ENCODE measurements at places on chromosomes 2 and 18. TPM values are rescaled to one million over a fixed set of nuclear protein-coding genes. Genes with fewer than 3 reads are reported as not detected.

The VPS54 gene
- 10.7 TPM for total RNA-seq

- H3K27ac ChIP-seq, result no peak overlapping the region
- H3K4me3 ChIP-seq, result no peak overlapping the region
- no peak for DNase-seq
- H3K36me3 ChIP-seq, result no peaks in the 10 kb centered on the region
Observed at GRCh38 chr2:223591596-223591995, 10.6 kb downstream of the SCG2 start.

DNA sequence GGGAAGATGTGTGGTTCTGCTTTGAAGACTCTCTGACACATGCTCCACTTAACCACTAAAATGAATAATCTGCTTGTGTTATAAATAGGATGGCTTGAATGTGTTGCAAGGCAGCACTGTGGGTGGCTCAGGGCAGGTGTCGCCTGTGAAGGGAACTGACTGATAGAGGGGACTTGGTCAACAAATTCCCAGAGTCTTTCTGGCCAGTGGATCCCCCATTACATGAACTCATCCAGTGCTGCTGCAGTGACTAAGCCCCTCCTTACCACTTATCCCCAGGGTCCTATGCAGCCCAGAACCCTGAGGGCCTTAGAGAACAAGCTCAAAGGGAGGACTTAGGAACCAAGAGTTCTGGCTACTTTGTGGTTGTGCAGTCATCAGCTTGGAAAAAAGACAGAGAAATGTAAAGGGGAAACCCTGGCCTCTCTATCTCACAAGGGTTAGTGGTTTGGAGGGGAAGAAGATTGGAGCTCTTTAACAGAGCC, 226.2 kb upstream of the TNP1 start:
- no peaks in the 10 kb centered on the region for H3K27me3 ChIP-seq
- no peak overlapping the region for H3K4me3 ChIP-seq
- no peak for DNase-seq
- H3K27ac ChIP-seq, result no peak overlapping the region
- H3K36me3 ChIP-seq, result no peaks in the 10 kb centered on the region
- H3K4me1 ChIP-seq, result no peaks in the 10 kb centered on the region

DNA sequence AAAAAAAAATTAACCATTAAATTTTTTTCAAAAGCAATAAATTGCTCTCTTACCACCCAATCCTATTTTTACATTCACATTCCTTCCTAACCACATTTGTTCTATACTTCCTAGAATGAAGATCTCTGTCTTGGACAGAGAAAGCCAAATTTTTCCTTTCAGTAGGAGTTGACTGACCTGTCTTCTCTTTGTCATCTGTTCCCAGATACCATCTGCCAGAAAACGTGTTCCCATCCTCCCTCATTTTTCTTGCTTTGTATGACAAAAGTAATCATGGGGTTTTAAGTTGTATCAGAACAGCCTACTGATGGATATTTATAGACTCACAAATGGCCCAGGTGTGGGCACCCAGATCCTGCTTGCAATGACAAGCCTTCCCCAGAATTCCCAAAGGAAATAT, 182.1 kb downstream of the CYP26B1 start:
- H3K27me3 ChIP-seq, result no peaks in the 10 kb centered on the region
- H3K36me3 ChIP-seq, result no peaks in the 10 kb centered on the region
- DNase-seq, result no peak
- no peak overlapping the region for H3K27ac ChIP-seq
- H3K4me3 ChIP-seq, result no peak overlapping the region
- no peaks in the 10 kb centered on the region for H3K4me1 ChIP-seq

DNA sequence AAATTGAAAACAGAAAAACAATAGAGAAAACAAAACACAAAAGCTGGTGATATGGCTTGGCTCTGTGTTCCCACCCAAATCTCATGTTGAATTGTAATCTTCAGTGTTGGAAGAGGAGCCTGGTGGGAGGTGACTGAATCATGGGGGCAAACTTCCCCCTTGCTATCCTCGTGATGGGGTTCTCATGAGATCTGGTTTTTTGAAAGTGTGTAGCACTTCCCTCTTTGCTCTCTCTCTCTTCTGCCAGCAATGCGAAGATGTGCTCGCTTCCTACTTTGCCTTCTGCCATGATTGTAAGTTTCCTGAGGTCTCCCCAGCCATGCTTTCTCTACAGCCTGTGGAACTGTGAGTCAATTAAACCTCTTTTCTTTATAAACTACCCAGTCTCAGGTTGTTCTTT, 112.3 kb upstream of the UXS1 start:
- H3K4me1 ChIP-seq, result no peaks in the 10 kb centered on the region
- no peak overlapping the region for H3K27ac ChIP-seq
- no peaks in the 10 kb centered on the region for H3K36me3 ChIP-seq
- DNase-seq, result no peak
- no peak overlapping the region for H3K4me3 ChIP-seq
- no peaks in the 10 kb centered on the region for H3K27me3 ChIP-seq

GRCh38 chr18:23340661-23341060, 112.4 kb upstream of the RIOK3 start:
- no peaks in the 10 kb centered on the region for H3K27me3 ChIP-seq
- no peak overlapping the region for H3K27ac ChIP-seq
- no peaks in the 10 kb centered on the region for H3K4me1 ChIP-seq
- no peak overlapping the region for H3K4me3 ChIP-seq

- no peak overlapping the region for H3K27ac ChIP-seq
- H3K36me3 ChIP-seq, result no peaks in the 10 kb centered on the region
- no peaks in the 10 kb centered on the region for H3K4me1 ChIP-seq
- no peak overlapping the region for H3K4me3 ChIP-seq
- DNase-seq, result no peak
Observed at GRCh38 chr2:167253025-167253424, 364.7 kb downstream of the XIRP2 start.

DNA sequence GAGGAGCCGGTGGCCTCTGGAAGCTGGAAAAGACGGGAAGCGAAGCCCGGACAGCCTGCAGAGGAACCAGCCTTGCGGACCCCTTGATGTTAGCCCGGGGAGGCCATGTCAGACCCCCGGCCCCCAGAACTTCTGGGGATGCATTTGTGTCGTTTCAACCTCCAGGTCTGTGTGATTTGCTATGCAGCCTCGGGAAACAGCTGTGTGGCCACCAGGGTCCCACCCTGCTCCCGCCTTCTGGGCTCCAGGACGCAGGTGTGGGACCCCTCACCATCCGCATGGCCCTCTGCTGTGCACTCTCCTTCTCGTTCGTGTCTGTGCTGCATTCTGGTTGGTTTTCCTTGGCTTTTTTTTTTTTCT, 13.3 kb downstream of the NEU4 start:
- peaks cover 5% of the 10 kb centered on the region for H3K4me1 ChIP-seq
- H3K4me3 ChIP-seq, result no peak overlapping the region
- H3K27me3 ChIP-seq, result no peaks in the 10 kb centered on the region

- H3K4me3 ChIP-seq, result no peak overlapping the region
- no peak overlapping the region for H3K27ac ChIP-seq
- no peak for DNase-seq
- no peaks in the 10 kb centered on the region for H3K36me3 ChIP-seq
Observed at GRCh38 chr2:186603286-186603685, 13.4 kb downstream of the ITGAV start.

Measured in CD8-positive, alpha-beta memory T cell (primary cell).